Amniotic stem cell (primary cell): ENCODE measurements at places on chromosomes 16 and 17.

DNA sequence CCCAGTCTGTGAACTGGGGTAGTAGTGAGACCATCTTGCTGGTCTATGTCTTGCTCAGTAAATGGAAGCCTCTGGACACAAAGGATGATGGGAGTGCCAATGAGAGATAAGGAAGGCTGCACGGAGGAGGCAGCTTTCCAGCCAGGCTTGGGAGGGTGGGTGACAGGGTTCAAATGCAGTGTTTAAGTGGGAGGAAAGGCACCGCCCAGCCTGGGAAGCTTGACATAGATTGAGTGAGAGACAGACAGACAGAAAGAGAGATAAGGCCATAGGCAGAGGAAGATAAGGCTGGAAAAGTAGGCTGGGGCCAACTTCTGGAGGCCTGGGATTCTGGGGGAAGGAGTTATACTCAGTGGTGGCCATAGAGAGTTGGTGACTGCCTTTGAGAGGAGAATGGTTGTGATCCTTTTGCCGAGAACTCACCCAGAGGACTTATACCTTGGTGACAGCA lies 7.2 kb upstream of the COL1A1 start:
- DNase-seq = no peak

GRCh38 chr17:63480826-63481487 lies 4.1 kb downstream of the ACE start:
- DNase-seq = no peak

DNA sequence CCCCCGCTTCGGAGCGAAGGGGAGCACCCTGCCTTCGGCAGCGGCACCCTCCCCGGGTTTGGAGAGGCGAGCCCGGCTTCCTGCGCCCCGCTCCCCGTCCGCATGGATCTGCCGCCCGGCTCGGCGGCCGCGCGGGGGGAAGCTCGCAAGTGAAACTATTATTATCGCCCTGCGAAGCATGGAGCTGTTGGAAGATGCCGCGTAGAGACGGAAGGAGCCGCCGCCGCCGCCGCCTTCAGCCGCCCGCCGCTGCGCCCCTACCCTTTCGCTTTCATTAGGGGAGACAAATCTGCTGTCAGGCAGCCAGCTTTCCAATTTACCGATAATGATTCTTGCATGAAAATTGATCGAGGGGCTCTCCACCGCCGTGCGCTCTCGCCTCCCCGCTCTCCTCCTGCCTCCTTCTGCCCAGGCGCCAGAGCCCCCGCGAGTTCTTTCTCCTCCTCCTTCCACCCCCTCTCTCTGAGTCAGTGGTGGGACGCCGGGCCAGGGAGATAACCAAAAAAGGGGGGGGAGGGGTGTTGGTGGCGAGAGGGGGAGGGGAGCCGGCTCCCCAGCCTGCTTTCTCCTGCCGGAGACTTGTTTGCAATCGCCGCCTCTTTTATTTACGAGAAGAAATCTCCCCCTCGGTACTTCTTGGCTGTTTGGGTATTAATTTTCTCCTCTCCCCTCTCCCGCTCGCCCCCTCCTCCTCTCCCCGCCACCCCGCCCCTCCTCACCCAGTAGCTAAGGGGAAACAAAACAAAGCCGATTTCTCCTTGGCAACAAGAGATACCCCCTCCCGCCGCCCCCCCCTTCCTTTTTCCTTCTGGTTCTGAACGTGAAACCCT lies 58.0 kb upstream of the GSE1 start:
- peak; percentile 38 for DNase-seq

DNA sequence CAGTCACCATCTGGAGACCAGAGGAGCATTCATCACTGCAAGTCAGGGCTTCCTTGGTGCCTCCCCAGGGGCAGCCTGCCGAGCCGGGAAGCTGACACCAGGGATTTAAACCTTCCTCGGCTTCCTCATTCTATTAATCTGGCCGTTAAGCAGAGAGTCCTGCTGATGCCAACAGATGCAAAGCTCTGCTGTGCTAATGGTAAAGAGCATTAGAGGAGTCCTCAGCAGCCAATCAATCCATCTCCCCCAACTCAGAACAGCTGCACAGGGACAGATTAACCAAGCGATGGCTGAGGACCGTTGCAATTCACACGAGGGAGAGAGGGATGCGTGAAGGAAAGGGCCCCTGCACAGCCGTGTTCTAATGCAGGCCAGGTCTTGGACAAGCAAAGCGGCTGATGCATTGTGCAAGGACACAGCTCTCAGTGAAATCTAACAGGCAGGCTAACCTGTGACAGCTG lies 116.6 kb downstream of the XYLT1 start:
- DNase-seq = no peak

DNA sequence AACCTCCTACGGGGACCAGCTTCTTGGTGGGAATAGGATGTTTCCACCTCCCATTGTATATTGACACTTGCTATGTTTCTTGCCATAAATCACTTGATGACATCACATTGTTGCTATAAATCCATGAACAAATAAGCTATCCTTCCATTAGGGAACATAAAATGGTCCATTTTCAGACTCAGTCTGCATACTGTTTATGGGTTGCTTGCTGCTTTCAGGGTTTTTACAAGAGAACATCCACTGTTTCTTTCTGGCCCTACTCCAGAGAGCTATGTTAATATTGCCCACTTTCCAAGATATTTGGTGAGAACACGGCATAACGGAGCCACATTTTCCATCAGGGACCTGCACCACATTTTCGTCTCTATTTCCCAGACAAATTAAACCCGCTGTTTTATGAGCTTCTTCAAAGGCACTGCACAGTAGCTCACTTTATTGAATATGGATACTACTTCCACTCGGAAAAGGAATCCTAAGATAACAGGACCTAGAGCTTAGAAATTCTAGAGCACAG lies 800.2 kb downstream of the KCNJ2 start:
- no peak for DNase-seq

DNA sequence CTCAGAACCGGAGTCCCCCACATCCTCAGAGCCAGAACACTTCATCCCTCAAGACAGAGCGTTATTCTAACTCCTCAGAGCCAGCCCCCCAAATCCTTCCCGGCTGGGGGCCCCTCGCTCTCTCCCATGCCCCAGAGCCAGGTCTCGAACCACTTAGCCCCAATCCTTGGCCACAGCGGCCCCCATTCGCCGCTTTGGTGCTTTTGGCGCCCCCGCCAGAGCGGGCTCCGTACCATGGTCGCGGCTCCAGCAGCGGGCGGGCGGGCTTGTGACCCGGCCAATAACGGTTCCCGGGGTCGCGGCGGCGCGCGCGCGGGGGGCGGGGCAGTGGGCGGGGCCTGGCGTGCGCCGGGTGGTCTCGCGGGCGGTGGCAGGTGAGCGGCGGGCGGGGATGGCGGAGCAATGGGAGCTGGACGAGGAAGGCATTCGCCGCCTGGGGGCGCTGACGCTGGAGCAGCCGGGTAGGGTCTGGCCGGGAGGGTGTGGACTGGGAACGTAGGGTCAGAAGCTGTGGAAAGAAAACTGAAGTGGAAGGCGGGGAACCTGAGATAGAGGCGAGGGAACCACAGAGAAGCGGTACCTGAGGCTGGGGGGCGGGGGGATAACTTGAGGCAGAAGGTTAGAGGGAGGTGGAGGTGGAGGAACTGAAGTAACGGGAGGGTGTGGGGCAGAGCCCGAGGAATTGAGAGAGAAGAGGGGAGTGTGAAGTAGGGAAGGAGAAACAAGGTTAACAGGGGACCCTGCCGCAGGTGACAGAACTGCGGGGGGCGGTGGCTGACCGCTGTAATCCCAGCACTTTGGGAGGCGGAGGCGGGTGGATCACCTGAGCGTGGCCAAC lies at the start of the genes KCTD19 and LRRC36:
KCTD19 (minus strand) TSS at position 270 of the 838 bp plus-strand sequence; CDS start at position 236, 34 bp downstream.
LRRC36 (plus strand) TSS at position 344 of the 838 bp plus-strand sequence; CDS start at position 392, 48 bp downstream.
- no peak for DNase-seq

DNA sequence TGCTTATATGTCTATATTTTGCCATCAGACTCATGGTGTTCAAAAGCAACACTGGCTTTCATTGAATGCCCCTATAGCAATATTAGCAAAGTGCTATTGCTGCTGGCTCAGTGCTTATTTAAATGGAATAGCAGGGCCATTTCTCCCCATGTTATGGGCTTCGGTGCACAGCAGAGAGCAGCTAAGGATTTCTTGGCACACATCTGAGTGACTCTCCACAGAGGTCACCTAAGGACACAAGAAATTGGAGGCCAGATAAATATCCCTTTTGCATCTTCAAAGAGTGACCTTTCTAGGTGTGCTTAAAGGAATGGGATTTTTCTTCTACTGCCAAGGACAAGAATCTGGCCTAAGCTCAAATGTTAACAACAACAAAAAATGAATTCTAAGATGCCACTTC lies 751.8 kb downstream of the CDH11 start:
- no peak for DNase-seq

GRCh38 chr16:26963109-26963508 lies 103.6 kb upstream of the C16orf82 start:
- no peak for DNase-seq

- no peak for DNase-seq
Observed at GRCh38 chr17:10666906-10667305, 9.8 kb upstream of the MYH3 start.

DNA sequence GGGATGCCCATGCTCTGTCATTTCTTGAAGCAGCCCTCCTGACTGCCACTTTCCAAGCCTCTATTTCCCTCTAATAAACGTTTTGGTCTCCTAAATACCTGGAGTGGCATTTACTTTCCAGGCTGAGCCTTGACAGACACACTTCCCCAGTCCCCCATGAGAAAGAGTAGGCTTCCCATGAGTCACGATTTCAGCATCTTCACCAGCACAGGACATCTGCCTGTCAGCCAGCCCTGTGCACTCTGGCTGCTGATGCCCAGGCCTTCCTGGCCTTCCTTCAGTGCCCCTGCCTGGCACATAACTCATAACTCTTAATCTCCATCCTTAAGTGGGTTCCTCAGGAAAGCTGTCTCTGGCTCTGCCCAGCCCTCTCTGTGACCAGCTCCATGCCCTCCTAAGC lies 30.8 kb upstream of the GAS7 start:
- no peak for DNase-seq

DNA sequence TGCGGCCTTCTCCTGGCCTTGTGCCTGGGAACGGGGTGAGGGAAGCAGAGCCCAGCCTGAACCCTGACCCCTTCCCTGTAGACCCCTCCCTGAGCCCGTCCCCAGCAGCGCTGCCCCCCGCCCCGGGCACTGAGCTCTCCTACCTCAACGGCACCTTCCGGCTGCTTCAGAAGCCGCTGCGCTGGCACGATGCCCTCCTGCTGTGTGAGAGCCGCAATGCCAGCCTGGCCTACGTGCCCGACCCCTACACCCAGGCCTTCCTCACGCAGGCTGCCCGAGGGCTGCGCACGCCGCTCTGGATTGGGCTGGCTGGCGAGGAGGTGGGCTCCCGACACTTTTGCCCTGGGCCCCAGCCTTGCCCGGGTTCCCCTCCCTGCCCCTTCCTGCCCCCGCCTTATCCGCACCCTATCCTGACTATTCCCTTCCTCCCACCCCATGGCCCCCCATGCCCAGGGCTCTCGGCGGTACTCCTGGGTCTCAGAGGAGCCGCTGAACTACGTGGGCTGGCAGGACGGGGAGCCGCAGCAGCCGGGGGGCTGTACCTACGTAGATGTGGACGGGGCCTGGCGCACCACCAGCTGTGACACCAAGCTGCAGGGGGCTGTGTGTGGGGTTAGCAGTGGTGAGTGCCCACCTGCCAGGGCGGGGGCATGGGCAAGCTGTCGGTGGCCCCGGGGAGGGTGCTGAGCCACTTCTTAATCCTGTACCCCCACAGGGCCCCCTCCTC lies 62.1 kb downstream of the MRC2 start:
- DNase-seq = no peak

GRCh38 chr16:50948268-50948930 lies 202.7 kb downstream of the SALL1 start:
- DNase-seq = no peak

- no peak for DNase-seq
Observed at GRCh38 chr17:78922816-78923498, 2.2 kb downstream of the TIMP2 start.

- DNase-seq = peak; percentile 45
Observed at GRCh38 chr17:1627982-1628855, at the start of gene SLC43A2. Gene SLC43A2, minus strand, starts transcription at chr17:1628834. Its CDS starts 960 bp downstream, at chr17:1627874.

DNA sequence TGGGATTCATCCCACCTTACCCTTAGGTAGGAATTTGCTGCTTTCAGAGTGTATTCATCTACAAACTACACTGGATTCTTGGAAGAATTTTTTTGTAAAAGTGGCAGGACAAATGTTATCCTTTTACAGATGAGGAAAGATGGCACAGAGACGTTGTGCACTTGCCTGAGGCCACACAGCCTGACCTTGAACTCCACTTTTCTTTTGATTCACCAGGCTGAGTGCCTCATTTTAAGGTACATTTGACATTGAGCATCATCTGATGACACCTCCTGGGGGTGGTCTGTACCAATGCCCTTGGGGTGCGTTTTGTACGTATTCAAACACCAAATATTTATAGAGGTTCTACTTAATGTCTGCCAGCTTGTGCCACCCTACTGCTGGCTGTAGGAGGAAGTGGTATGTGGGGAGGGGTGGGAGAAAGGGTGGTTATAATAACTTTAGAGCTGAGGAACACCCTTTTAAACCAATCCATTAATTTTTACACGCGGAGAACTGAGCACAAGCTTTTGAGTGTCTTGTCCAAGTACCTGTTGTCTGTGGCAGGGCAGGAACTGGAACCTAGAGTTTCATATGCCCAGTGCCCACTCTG lies 29.1 kb downstream of the HS3ST3B1 start:
- no peak for DNase-seq

- DNase-seq = no peak
Observed at GRCh38 chr17:81429821-81430551, 34.7 kb downstream of the BAHCC1 start.

DNA sequence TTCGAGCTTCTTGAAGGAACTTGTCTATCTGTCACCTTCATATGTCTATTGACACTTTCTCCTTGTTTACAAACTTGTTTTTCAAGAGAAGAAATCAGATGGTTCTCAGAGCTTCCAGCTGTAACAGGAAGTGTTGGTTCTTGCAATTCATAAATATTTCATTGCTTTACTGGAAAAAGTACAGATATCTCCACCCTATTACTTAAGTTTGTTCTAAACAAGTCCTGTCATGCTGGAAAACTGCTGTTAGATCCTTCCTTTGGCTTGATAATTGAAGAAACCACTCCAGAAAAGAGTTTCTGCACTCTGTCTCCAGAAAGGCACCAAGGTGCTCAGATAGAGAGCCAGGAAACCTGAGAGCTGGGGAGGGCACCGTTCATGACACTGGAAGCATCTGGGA lies 181.6 kb downstream of the DNAH9 start:
- DNase-seq = no peak

GRCh38 chr16:67210069-67210937 lies 11.4 kb downstream of the ELMO3 start:
- no peak for DNase-seq

DNA sequence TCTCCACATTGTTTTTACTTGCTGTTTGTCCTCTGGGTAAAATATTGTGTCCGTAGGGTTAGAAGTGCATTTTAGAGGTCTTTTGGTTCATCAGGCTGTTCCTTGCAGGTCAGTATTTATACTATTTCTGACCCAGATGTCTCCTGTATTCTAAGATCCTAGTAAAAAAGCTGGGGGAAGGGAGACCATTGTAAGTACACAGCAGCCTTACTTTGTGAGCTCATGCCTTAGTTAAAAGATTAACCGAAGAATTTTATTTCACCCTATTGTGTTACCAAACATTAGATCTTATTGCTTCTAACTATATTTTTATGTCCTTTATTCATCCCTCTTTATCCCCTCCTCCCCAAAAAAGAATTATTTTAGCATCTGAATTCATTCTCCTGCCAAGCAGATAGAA lies 444.1 kb upstream of the RBFOX1 start:
- DNase-seq = no peak
